ENCODE measurements at places on chromosomes 6 and 20. TPM values are rescaled to one million over a fixed set of nuclear protein-coding genes. Genes with fewer than 3 reads are reported as not detected.

DNA sequence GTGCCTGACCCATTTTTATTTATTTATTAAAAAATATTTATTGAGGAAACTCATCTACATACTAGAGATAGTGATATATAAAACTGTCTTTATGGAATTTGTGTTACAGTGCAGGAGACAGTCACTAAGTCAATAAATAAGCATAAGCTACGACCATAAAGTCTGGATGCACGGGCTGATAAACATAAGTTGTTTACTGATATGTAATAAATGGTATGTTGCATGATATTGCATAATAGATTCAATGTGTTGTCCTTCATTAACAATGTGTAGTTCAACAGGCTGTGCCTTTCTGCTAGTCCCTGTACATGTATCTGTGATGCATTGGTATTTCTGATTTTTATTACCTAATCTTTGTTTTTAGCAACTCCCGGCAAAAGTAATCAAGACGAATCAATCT, 311.2 kb downstream of the ARHGAP18 start:
- H3K4me1 ChIP-seq, result no peaks in the 10 kb centered on the region
- H3K27me3 ChIP-seq, result peaks cover 6% of the 10 kb centered on the region
- no peak for DNase-seq
- H3K4me3 ChIP-seq, result no peak overlapping the region

GRCh38 chr6:15527838-15528617, 134.8 kb downstream of the DTNBP1 start:
- H3K27me3 ChIP-seq, result no peaks in the 10 kb centered on the region
- peaks cover 37% of the 10 kb centered on the region for H3K36me3 ChIP-seq
- no peaks in the 10 kb centered on the region for H3K4me1 ChIP-seq
- DNase-seq, result no peak
- H3K27ac ChIP-seq, result no peak overlapping the region

DNA sequence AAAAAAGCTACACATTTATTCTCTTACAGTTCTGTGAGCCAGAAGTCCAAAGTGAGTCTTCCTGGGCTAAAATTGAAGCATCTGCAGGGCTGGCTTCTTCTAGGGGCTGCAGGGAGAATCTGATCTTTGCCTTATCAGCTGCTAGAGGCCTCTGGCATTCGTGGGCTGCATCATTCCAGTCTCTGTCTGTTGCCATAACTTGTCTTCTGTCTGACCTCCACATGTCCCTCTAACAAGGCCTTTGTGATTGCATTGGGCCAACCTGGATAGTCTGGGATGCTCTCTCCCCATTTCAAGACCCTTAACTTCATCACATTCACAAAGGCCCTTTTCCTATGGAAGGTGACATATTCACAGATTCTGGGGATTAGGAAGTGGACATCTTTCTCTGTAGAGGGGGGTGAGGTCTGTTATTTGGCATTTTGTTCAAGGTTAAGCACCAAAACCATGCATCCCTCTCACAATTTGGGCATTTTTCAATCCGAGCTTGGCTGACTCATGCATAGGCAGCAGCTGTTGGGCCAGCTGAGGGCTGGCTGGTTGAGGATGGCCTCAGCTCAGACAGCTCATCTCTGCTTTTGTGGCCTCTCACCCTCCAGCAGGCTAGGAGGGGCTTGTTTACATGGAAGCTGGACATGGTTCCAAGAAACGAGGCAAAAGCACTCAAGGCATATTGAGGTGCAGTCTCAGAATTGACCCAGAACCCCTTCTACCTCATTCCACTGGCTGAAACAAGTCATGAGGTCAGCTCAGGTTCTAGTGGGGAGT, 116.1 kb upstream of the NXT1 start:
- H3K4me3 ChIP-seq, result no peak overlapping the region
- DNase-seq, result no peak
- peaks cover 14% of the 10 kb centered on the region for H3K36me3 ChIP-seq
- H3K4me1 ChIP-seq, result peaks cover 6% of the 10 kb centered on the region

- H3K27ac ChIP-seq, result no peak overlapping the region
- no peak overlapping the region for H3K4me3 ChIP-seq
- no peaks in the 10 kb centered on the region for H3K36me3 ChIP-seq
- peaks cover 2% of the 10 kb centered on the region for H3K27me3 ChIP-seq
- no peaks in the 10 kb centered on the region for H3K4me1 ChIP-seq
These were observed 83.5 kb upstream of the SYNCRIP start for GRCh38 chr6:85726206-85726605.

The CST4 gene
- total RNA-seq, result not detected

The TRIM31 gene
- not detected for total RNA-seq

The DLL1 gene
- 0.35 TPM for total RNA-seq

DNA sequence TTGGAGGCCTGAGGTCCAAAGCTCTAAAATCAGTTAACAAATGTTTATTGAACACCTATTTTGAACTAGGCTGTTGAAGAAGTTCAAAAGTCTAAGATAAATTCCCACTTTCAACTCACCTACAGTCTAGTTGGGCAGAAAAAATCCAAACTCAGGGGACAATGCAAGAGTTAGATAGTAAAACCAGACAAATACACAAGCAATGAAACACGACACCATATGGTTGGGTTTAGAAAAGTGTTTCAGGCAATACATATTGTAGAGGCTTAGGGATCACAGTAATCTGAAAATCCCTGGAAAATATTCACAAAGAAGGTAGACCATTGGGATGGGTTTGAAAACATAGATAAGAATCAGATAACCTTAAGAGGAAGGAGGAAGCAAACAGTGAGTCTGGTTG, 1.3 kb upstream of the CARMIL1 start:
- no peaks in the 10 kb centered on the region for H3K27me3 ChIP-seq
- H3K36me3 ChIP-seq, result no peaks in the 10 kb centered on the region
- H3K4me1 ChIP-seq, result peaks cover 34% of the 10 kb centered on the region
- H3K27ac ChIP-seq, result peak overlapping the region; percentile 72
- peak overlapping the region; percentile 93 for H3K4me3 ChIP-seq

GRCh38 chr6:44489910-44490604, 102.6 kb downstream of the CDC5L start:
- H3K4me1 ChIP-seq, result peaks cover 54% of the 10 kb centered on the region
- H3K36me3 ChIP-seq, result peaks cover 2% of the 10 kb centered on the region
- H3K27ac ChIP-seq, result peak overlapping the region; percentile 97
- peaks cover 7% of the 10 kb centered on the region for H3K27me3 ChIP-seq
- H3K4me3 ChIP-seq, result peak overlapping the region; percentile 2
- DNase-seq, result no peak
